ENCODE measurements at places on chromosomes 1 and 21.

DNA sequence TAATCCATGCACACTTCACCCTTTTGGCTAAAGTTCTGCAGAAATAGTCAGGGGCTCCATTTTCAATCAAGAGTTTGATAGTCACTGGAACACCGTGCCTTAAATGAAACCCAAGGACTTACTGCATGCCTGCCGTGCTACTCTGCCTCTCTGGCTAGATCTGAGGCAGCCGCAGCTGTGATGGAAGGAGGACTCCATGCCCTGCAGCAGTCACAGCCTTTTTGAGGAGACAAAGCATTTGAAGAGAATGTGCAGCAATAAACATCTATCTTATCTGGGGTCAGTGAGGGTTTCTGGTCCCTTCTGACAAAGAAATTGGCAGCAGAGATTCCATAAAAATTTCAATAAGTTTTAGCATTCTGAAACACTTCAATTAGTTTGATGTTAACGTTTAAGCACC, 78.0 kb downstream of the BCAR3 start:
- DNase-seq: no peak

DNA sequence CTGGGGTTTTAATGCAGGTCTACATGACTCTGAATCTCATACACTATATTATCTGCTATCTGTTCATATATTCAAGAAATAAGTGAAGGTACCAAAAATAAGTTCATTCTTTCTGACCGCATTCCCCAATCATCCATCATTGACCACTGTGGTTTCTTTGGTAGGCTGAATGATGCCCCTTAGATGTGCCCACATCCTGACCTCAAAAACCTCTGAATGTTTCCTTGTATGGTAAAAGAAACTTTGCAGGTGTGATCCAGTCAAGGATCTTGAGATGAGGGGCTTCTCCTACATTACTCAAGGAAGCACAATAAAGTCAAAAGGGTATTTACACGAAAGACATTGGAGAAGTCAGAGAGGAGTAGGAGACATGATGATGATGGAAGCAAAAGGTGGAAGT, 60.6 kb upstream of the LRRC8B start:
- DNase-seq: no peak

GRCh38 chr1:216576234-216576937, 146.8 kb downstream of the ESRRG start:
- no peak for DNase-seq

DNA sequence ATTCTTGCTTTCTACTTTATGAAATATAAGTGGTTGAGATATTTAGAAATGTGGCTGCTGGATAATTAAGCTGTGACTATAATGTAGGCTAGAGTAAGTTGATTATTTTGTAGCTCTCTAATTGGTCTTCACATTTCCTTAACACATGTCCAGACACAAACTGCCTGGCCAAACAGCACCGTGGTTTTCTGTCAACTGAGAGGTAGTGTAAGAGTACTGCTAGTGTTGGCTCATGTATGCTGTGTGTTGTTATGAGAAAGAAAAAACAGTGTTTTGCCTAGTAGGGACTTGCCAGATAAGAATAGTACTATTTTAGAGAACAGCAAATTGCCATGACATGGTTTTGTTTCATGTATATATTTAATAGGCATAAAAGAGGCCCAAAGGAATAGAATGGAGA, 37.1 kb downstream of the TMED5 start:
- no peak for DNase-seq

- no peak for DNase-seq
These were observed 39.5 kb upstream of the NFASC start for GRCh38 chr1:204831186-204831585.
